RPMI7951 (cell line): ENCODE measurements at places on chromosomes 4 and X. TPM values are rescaled to one million over a fixed set of nuclear protein-coding genes. Genes with fewer than 3 reads are reported as not detected.

GRCh38 chr4:43126595-43126994 lies 234.1 kb downstream of the GRXCR1 start:
- DNase-seq = no peak

- peak; percentile 43 for DNase-seq
These were observed 886 bp upstream of the NDST3 start for GRCh38 chr4:118033148-118034052.

ALPK1 gene
- total RNA-seq = 6.9 and 8.5 TPM in 2 replicates

AREG gene
- total RNA-seq = 2.4 and 4.1 TPM in 2 replicates

DNA sequence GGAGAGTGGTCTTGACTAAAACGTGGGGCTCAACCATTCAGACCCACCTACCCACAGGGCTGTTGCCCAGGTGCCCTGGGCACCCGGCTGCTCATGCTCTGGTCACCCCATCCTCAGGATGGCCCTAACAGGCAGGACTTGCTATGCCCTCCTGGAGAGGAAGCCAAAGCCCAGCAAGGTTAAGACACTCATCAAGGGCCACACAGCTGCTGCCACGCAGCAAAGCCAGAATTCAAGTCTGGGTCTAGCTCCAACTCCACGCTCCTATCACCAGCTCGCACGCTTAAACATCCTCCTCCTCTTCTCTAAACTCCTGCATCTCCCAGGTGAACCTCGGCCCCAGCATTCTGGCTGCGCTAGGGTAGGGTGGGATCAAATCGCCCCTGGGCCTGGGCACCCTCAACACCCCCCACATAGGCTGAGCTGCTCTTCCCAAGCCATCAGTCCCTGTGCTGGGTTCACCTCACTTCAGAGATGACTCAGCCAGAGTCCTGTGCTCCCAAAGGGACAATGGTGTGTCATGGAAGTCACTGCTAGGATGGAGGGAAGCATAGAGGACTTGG lies 54.1 kb downstream of the PPP2R2C start:
- no peak for DNase-seq
